NCI-H1436 (cell line): ENCODE measurements at places on chromosomes 12 and 14.

DNA sequence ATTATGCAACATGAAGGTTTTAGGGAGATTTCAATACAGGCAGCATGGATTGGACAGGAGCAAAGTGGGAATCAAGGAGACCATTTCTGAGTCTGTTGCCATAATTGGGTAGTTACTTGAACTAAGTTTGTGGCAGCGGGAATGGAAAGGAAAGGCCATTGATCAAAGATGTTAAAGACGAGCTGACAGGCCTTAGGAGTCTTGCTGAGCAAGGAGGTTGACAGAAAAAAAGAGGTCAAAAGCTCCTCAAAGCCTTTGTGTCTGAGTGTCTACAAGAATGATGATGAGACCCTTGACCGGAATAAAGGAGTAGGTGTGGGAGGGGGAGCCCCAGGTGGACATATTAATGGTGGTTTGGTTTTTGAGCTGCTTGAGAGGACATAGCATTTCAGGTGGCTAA is 9.4 kb downstream of the PLEKHA5 start:
- DNase-seq = no peak

- peak; percentile 53 for DNase-seq
Observed at GRCh38 chr12:77724367-77724957, 106.2 kb upstream of the NAV3 start.

- no peak for DNase-seq
Observed at GRCh38 chr14:85576848-85577542, 47.1 kb downstream of the FLRT2 start.

DNA sequence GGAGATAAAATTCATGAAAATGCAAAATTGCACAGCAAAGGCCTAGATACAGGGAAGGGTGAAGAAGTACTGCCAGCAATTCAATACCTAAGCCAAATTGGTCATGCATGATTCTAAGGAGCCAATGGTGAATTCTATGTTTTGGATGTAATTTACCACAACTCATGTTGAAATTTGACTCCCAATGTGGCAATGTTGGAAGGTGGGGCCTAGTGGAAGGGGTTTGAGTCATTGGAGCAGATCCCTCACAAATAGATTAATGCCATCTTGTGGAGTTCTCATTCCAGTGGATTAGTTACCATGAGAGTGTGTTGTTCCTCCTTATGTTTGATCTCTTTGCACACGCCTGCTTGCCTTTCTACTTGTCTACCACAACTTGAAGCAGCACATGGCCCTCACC is 194.0 kb upstream of the ALG10 start:
- DNase-seq = no peak

DNA sequence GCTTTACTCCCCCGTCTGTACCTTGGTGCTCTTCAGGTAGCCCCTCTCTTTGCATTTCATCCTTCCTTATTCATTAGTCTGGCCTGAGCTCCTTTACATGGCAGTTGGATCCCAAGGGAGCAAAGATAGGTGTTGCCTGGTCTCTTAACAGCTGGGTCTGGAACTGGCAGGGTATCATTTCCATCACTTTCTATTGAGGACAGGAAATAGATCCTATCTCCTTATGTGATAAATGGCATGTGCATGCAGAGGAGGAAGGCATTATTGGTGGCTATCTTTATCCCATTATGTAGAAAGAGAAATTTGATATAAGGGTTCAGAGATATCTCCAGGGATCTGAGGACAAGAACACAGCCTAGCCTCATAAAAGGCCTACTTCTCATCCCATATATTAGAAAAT is 54.6 kb upstream of the OAS1 start:
- no peak for DNase-seq

GRCh38 chr12:50806176-50806575 is 36.5 kb upstream of the TMPRSS12 start:
- no peak for DNase-seq

GRCh38 chr12:15823360-15824128 is 34.4 kb upstream of the EPS8 start:
- DNase-seq = peak; percentile 32

DNA sequence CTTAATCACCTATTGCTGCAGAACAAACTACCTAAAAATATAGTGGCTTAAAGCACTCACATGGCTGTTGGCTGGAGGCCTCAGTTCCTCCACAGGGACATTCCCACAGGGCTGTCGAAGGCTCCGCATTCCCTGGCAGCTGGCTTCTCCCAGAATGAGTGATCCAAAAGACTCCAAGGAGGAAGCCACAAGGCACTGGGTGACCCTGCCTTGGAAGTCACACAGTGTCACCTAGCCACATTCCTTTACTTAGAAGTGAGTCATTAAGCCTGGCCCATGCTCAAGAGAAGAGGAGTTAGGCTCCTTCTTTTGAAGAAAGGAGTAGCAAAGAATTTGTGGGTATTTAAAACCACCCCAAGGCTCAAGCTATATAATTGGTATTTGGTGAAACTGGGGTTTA is 63.9 kb upstream of the MAP1LC3B2 start:
- DNase-seq = no peak

DNA sequence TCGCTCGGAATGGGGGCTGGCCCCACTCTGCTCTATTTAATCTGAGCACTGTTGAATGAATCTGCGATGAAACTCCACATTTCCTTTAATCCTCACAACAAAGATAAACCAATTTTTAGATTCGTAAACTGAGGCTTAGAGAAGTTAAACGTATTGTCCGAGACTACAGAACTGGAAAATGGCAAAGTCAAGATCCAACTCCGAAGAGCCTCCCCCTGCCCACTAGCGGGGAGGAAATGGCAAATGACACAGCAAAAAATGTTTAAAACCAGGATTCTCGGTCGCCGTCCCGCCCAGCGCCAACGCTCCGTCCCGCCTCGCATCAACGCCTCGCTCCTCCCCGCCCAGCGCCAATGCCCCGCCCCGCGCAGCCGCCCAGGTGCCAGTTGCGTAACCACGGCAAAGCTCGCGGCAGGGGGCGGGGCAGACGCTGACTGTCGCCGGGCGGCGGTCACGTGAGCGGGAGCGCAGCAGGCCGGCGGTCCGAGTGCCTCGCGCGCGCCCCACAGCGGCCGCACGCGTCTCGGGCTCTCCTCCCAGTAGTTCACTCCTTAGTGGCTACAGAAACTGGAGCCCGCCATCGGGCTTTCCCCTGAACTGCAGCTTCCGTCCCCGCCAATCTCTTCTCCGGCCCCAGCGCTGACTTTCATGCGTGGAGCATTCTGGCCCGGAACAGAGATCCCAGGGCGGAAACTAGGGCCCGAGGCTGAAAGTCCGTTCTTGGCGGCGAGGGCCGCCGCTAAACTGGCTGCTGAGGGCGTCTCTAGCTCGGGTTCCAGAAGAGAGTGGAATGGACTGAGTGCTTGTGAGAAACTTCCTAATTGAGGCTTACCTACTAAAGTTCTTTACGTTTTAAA is 13.6 kb upstream of the LRRC23 start:
- peak; percentile 96 for DNase-seq

DNA sequence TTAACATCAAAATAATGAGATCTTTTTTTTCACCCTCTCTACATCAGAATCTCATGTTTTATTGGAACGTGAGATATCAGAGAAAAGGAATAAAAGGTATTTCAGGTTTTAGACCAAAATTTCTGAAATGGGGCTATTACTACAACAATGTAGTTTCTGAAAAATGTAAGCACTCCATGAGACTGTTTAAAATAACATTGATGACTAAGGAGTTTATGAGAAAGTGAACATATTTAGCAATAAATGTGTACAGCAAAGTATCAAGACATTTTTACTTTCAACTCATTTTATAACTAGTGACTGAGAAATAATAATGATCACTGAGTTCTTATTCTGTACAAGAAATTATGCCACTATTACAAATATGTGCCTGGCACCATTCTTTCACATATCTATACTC is 39.3 kb upstream of the ABCC9 start:
- DNase-seq = no peak

GRCh38 chr12:18552829-18553228 is 185.0 kb downstream of the PLCZ1 start:
- DNase-seq = no peak

DNA sequence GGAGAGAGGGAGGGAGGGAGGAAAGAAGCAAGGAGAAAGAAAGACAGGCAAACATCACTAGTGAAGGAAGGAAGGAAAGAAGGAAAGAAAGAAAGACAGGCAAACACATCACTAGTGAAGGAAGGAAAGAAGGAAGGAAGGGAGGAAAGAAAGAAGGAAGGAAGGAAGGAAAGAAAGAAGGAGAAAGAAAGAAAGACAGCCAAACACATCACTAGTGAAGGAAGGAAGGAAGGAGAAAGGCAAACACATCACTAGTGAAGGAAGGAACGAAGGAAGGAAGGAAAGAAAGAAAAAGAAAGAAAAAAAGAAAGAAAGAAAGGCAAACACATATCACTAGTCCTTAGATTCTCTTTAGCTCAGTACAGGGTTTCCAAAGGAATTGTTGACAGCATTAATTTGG is 5.3 kb downstream of the FZD10 start:
- DNase-seq = no peak

DNA sequence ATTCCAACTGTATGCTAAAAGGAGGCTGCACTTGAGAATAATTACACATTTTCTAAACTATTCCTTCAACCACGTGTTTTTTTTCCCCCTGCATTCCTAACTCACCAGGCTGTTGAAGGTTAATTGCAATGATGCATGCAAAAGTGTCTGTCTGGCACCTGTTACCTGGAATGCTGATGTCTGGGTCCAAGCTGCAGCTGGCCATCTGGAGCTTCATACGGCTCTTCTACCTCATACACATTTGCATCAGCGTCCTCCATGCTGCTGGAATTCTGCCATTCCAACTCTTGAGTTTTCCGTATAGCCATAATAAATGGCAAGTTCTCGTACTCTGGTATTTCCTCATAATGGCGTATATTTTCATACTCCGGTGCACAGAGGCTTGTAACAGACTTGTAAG is 8.6 kb downstream of the FGD6 start:
- no peak for DNase-seq

GRCh38 chr12:15044471-15044870 is 71.6 kb downstream of the PDE6H start:
- DNase-seq = no peak

- no peak for DNase-seq
Observed at GRCh38 chr12:28023156-28023887, 50.8 kb upstream of the PTHLH start.

GRCh38 chr12:112738531-112738930 is 53.0 kb upstream of the RPH3A start:
- no peak for DNase-seq

DNA sequence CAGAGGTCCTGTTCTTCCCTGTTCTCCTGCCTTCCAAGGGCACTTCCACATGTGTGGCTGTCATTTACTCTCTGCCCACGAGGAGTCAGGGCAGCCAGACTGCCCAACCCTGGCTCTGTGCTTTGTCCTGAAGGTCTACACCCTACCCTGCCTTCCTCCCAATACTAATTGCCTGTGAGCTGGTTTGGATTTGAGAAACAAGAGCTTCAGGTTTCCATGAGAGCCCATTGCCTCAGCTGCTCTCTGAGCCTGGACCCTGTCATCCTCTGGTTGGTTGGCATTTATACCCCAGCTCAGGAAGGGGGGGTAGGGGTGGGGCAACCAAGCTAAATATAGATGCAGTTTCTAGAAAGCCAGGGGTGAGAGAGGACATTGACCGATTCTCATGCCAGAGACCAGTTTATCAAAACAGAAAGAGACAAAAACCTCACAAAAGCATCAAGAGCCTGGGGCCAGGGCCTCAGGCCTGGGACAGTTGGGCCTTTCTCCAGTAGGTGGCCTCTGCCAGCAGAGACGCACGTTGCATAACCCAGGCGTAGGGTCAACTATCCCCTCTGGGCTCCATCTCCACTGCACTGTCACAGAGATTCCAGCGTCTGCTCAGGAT is 34.5 kb downstream of the VDR start:
- DNase-seq = no peak

DNA sequence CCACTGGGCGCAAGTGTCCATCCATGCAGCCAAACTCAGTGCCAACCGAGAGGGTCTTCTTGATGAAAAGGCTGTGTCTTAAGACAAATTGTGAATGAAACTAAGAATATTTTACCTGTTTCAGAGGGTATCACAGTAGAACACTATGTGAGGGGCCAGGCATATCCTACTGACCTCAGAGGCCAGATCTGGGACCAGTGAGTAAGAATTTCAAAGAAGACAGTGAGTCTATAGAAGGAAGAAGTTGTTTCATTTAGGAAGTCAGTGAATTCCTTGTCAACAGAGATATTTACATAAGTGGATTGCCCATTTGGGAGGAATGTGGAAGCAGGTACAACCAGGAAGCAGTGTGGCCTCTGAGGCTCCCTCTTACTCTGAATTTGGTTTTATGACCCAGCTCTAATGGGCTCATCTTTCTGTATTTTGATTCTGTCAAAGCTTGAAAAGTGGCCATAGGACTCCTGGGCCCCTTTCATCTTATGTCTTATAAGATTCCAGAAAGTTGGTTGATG is 137.4 kb downstream of the ZNF664 start:
- no peak for DNase-seq

- peak; percentile 13 for DNase-seq
Observed at GRCh38 chr12:126874427-126875026, 1392.4 kb upstream of the TMEM132C start.

GRCh38 chr14:23359167-23359626 is 5.8 kb downstream of the EFS start:
- no peak for DNase-seq

GRCh38 chr14:105207460-105207901 is 26.4 kb upstream of the NUDT14 start:
- DNase-seq = no peak
